Glomerular endothelial cell (primary cell): ENCODE measurements at places on chromosomes 2 and 18.

- no peak for DNase-seq
Observed at GRCh38 chr2:38521835-38522234, 80.9 kb downstream of the HNRNPLL start.

DNA sequence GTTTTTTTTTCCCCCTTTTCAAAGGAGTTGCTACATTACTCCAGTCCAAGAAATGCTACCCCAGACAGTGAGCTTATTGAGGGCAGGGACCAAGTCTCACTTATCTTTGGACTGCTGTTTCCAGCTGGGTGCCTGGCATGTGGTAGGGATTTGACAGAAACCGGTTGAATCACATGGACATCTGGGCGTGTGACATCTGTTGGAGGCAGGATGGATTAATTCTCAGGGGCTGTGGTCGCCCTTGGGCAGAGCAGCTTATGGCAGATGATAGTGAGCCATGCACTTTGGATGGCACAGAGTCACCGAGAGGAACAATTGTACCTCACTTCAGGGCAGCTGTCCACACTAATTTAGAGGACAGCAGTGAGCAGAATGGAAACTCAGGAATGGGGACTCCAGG lies 254.6 kb upstream of the ID2 start:
- DNase-seq = no peak

- no peak for DNase-seq
Observed at GRCh38 chr2:97848306-97848705, 134.9 kb downstream of the ZAP70 start.

DNA sequence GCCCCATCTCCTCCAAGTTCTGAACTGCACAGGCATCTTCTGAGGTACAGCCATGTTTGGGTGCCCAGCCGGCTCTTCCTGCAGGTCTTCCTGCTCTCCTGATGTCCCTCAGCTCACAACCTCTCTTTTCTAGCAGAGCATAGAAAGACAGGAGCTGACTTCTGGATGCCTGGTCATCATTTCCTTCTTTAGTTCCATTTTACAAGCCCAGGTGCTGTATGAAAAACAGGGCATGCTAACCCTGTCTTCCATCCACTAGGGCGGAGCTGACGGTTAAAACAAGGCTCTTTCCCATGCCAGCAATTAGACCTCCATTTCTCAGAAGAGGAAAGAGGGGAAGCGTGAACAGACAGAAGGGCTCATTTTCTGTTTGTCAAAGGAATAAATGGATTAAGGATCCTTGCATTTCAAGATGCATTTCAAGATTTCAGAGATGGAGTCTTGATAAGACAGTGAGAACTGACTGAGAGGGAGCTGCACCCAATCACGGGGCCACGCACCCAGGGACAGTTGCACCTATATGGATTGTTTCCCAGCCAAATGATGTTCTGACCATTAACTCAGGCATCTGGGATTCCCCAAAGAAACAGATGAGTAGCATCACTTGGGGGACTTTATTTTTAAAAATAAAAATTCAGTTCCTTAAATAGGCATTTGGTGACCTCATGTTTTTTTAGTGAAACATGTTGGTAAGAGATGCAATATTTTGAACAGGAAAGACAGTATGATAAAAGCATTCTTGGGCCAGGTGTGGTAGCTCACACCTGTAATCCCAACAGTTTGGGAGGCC lies 45.8 kb upstream of the EML6 start:
- DNase-seq = no peak
